ENCODE measurements at places on chromosomes 3 and 15. TPM values are rescaled to one million over a fixed set of nuclear protein-coding genes. Genes with fewer than 3 reads are reported as not detected.

- DNase-seq, result no peak
Observed at GRCh38 chr3:133113927-133114597, 75.9 kb downstream of the TMEM108 start.

DNA sequence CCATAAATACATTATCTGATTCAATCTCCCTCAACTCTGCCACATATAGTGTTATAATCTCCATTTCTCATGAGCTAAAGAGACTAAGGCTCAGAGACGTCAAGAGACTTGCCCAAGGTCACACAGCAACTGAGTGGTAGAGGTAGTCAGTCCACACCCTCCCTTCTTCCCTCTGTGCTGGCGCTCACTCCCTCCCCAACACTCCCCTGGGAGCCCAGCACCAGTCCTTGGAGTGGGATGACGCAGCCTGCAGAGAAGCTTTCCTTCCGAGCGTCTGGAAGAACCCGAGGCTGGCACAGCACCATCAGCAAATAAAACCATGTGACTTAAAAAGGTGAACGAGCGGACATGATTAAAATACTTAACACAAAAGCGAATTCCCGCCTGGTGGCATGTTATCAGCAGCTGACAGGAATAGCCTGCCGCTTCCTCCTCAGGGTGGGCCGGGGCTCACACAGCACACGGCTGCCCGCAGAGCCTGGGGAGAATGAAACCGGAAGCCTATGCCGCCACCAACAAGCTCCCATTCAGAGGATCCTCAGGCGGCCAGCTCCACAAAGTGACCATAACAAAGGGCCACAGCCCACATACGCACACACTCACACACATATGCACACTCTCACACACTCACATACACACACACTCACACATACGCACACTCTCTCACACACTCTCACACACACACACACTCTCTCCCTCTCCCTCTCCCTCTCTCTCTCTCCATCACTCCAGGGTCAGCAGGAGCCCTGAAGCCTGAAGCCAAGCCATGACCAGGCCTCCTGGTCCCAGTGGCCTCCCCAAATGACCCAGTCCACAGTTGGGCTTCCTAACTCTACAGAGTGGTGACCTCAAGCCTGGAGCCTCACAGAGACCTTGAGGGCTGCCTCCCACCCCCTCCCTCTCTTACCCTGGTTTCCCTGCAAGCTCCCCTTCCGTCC lies 120.5 kb downstream of the XXYLT1 start:
- peak; percentile 24 for DNase-seq

DNA sequence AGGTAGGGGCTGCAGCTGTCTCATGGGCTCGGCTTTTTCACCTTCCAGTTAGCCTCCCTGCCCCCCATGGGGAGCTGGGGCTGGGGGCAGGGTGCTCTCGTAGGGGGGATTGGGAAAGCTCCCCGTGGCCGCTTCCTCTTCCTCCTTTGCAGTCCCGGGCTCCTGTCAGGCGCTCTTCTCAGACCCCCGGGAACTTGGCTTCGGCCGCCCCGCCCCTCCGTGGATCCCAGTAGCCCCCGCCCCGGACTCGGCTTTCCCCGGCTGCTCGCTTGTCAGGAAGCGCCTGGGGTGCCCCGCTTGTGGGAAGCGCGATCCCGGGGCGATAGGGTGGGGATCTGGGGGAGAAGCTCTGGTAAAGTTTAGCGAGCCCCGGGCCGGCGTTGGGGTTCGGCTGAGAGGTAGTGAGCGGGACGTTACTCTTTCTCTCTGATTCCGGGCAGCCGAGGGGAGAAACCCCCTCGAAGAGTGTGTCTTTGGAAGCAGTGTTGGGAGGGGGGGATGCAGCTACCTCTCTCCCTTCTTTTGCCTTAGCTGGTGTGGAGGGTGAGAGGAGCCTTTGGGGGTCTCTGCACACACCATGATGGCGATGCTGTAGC lies 611 bp downstream of the PIAS1 start:
- DNase-seq, result peak; percentile 20

The PEX5L gene
- total RNA-seq, result not detected

DNA sequence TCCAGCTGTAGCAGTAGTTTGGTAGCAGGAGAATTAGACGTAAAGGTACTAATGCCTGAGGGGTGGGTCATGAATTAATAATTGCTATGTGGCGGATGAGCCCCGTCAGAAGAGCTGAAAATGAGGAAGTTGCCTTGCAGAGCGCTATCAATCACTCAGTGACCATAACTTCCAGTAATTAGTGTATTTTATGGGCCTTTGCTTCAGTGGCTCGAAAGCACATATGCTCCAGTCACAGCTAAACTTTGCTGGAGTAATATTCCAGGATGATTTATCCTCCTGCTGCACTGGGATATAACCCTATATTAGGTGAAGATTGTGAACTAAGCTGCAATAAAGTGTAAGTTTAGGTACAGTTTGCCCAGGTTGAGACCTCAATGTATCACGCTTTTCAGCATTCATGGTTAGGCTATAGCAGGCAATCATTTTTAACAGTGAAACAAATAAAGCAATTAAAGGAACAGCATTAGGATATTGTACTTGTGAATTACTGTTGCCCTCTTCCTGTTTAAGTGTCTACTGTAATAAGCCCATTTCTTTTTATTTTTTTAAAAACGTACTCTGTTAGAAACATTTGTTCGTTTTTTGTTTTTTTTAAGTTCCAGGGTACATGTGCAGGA lies 104.6 kb upstream of the SKOR1 start:
- DNase-seq, result no peak

DNA sequence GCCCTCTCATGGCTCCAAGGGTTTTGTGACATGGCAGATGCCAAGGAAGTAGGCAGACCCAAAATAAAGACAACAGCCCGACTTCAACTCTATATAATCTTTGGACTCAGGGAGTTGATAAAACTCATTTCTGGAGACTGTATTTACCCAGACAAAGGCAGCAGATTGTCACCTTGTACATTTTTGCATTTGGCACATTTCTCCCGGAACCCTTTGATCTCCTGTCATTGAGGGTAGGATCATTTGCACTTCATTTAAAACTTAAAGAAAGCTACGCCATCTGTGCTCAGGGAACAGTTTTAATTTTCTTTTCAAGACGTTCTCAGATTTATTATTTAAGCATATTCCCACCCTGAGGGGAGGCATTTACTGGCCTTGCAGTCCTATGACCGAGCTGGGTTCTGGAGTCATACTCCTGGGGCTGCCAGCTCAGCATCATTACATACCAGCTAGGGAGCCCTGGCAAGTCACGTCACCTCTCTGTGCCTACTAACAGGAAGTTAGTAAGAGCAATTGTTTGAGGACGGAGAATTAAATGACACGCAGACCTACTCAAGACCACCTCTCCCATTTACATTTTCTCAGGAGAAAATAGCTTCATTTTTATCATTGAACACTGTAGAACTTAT lies 5.9 kb downstream of the CDCP1 start:
- no peak for DNase-seq

DNA sequence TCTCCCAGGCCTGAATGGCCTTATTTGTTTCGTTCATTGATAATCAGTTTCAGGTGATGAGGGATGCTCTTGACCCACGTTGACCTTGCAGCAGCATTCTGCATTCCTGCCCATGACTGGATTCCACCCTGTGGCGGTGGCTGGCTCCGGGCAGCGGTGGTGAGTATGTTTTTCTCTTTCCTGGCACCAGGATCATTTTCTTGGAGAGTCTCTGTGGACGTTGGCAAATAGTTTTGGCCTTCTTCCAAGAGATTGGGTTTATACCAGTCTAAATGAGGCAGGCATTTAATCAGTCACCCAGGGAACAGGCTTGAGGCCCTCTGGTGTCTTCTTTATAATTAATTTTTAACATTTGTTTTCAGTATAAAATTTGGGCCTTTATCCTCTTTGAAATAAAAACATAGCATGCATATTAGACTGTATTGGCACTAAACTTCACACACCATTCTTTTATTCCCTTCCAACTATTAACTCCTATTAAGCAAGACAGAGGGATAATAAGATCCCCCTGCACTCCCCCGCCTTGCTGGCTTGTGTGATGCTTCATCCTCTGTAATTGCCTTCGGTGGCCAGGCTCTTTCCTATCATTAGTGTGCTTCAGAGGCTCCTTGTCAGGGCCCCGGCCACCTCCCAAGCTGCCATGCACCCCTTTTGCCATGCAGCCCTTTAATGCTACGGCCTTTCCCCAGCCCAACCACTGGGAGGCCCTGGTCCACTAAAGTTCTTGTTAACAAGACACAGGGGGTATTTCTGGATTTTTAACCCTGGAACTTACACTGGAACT lies 176.2 kb upstream of the TOPAZ1 start:
- no peak for DNase-seq

The GOLGA8S gene
- 0.30 TPM for total RNA-seq

The PCLAF gene
- 2.3 TPM for total RNA-seq

The SLC2A2 gene
- not detected for total RNA-seq

The GOLGA6L7 gene
- total RNA-seq, result not detected

DNA sequence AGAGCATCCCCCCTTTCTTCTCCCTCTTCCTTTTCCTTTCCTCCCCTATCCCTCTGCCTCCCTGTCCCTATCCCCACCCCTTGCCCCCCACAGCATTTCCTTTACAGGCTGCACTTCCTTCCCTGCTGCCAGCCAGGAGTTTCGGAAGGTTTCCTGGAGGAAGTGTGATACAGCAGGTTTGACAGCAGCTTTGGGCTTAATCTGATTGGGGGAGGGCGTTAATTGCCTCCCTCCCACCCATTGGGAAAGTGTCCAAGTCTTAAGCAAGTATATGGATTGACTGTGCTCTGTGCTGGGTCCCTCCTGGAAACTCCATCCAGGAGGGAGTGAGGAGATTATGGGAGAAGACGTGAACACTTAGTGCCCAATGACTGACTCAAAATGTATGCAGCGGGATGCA lies 1.8 kb downstream of the SCAMP5 start:
- DNase-seq, result no peak

DNA sequence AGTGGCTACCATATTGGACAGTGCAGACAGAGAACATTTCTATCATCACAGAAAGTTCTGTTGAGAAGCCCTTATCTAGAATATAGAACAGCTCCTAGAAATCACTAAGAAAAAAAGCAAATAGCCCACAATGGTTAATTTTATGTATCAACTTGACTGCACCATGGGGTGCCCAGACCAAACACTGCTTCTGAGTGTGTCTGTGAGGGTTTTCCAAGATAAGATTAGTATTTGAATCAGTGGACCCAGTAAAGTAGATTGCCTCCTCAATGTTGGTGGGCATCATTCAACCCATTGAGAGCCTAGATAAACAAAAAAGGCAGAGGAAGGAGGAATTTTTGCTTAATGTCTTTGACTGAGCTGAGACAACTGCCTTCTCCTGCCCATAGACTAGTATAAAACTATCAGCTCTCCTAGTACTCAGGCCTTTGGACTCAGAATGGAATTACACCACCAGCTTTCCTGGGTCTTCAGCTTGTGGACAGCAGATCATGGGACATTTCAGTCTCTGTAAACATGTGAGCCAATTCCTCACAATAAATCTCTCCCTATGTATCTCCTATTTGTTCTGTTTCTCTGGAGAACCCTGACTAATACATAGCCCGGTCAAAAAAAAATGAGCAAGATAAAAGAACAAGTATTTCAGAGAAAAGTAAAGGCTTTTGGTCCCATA lies 55.9 kb upstream of the OXTR start:
- DNase-seq, result no peak

- no peak for DNase-seq
Observed at GRCh38 chr15:70097063-70097320, 725 bp downstream of the TLE3 start.

DNA sequence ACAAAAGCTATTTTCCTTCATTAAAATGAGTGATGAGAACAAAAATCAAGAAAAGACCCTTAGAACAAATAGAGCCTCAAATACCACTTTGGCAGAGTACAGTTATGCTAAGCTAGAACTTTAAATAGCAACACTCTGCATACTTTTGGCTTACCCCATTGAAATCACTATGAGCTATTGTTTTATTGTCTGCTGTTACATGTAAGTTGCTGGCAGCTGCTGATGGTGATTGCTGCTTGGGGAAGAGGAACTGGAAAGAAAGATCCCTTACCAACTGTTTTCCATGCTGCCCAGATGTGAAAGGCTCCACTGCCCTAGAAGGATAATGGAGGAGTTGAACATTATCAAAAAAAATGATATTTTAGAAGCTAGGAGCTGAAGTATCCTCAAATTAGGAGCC lies 135.4 kb downstream of the SYNPR start:
- DNase-seq, result no peak

GRCh38 chr15:57436961-57437360 lies 60.7 kb downstream of the CGNL1 start:
- no peak for DNase-seq

GRCh38 chr3:140922634-140923033 lies 19.0 kb upstream of the SLC25A36 start:
- no peak for DNase-seq

DNA sequence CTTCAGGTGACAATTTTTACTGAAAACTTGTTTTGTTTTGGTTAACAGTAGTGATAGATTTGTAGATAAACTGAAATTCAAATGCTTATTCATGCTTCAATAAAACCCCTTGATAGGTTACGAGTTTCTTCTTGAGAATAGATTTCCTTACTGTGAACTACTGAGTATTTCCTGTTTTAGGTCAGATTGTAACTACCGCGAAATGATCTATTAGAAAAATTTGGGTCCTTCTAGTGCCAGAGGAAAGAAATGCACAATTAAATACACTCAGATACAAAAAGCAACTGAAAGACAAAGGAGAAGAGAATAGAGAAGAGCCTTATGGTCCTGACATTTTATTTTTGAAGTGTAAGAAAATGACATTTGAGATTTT lies 251.7 kb upstream of the TBL1XR1 start:
- DNase-seq, result no peak

- DNase-seq, result no peak
Observed at GRCh38 chr15:39587096-39587721, 6.3 kb downstream of the THBS1 start.

GRCh38 chr3:11145888-11146287 lies 8.4 kb upstream of the HRH1 start:
- DNase-seq, result no peak

DNA sequence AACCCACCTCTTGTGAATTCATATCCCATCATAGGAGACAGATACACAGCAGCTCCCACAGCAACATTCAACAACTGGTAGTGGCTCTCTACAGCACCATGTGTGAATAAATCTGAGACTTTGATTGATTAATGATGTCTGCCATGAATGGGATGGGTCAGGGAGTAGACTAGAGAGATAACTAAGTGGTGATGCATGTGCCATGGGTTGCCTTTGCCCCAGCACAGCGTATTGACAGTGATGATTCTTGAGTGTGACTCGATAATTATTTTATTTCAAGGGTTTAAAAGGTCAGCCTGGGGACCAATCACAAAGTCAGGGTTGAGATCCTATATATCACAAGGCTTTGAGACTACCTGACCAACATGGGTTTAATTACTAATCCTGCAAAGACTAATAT lies 295.9 kb downstream of the PTPRG start:
- no peak for DNase-seq

The PLSCR5 gene
- not detected for total RNA-seq

The IMPDH2 gene
- total RNA-seq, result 149 TPM

- no peak for DNase-seq
Observed at GRCh38 chr3:13613343-13614190, 64.6 kb downstream of the FBLN2 start.

DNA sequence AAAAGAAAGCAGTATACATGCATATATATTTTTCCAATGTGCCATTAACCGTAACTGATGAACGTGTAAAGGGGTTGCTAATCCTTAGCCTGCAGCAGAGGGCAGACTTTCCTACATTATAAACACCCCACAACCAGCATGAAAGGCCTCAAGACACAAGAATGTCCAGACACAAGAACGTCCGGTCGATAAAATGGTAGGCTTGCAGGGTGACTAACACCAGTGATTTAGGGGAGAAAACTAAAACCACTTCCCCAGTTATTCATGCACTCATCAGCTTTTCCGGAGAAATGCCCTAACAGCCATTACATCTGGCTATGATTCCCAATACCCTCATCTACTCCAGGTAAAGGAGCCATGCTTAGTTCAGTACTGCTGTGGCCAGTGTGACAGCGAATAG lies 57.4 kb downstream of the LRTM1 start:
- DNase-seq, result no peak

The CADM2 gene
- total RNA-seq, result 0.25 TPM

The SLC35A5 gene
- 11.7 TPM for total RNA-seq

Data from T-cell (primary cell).